ENCODE measurements at places on chromosomes 7 and 10.

GRCh38 chr7:16170671-16171070, 250.7 kb downstream of the CRPPA start:
- no peak for DNase-seq

GRCh38 chr10:110613341-110613995, 30.7 kb upstream of the RBM20 start:
- DNase-seq = no peak

DNA sequence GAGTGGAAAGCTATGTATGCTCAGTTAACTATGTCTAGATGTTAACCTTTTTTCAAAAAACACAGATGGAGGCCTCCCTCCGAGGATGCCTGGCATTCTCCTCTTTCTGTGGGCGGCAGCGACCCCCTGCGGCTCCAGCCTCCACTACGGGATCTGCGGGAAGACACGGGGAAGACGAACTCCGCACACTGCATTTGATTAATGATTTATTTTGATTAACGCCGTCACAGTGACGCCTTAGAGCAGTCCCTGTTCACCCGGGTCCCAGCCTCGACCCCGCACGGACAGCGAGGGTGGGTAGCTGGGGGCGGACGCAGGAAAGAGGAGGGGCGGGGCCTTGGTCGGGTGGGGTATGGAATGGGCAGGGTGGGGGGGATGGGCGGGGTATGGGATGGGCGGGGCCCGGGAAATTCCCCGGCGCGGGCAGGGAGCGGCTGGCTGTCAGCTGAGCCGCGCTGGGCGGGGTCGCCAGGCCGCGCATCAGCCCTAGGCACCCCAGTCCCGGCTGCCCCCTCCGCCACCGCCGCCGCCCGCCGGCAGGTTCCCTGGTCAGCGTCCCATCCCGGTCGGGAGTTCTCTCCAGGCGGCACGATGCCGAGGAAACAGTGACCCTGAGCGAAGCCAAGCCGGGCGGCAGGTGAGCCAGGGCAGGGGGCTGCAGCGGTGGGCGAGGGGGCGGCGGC, at the start of gene OPTN:
Gene OPTN (plus strand): TSS at position 498 of the 683 bp plus-strand sequence. CDS start 8,960 bp downstream, outside the sequence.
- DNase-seq = peak; percentile 22

- no peak for DNase-seq
These were observed 106.4 kb downstream of the ELMO1 start for GRCh38 chr7:37342176-37342687.

DNA sequence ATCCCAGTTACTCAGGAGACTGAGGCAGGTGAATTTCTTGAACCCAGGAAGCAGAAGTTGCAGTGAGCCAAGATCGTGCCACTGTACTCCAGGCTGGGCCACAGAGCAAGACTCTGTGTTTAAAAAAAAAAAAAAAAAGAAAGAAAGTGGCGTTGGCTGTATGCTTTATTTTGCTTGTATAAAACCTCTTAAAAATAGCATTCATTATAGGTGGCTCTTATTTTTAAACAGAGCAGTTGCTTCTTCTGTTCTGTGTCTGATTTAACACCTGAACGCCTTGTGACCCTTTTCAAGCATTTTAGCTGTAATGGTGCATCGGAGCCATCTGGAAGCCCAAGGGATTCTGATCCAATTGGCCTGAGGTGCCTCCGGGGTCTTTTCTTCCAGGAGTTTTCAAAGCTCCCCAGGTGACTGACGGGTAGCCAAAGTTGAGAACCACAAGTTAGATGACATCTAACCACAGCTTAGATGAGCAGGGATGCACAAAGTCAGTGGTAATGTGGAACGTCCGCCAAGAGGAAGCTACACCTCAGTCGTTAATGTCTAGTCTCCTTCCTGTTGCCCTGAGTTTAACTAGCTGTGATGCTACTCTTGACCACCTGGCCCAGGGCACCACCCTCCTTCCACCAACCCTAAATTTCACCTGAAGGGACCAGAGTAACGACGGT, 274.6 kb upstream of the KLF6 start:
- no peak for DNase-seq
